ENCODE measurements at places on chromosomes 7 and 10.

DNA sequence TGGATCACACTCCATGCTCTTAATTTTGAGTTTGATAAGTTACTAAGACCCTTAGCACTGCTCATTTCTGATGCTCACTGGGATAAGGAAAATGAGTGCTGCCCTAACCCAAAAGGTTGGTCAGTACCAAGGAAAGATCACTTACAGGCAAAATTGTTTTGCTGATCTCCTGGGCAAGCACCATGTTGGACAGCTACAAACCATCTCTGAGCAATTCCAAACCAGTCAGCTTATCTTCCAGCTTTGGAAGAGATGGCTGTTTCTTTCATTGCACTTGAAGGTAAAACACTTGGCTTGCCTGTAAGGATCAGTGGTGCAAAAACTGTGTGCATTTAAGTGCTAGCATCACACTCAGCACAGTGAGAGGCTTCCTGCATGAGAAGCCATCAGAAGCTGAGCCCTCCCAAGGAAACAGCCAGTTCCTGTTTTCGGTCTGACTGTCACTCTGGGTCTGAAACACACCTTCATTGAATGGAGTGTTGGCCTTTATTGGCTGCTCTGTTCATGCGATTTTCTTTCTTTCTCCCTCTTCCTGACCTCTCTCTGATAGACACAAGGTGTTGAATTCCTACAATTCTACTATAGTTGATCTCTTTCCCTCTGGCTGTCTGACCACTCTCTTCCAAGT is 126.4 kb upstream of the GHITM start:
- no peak for DNase-seq

DNA sequence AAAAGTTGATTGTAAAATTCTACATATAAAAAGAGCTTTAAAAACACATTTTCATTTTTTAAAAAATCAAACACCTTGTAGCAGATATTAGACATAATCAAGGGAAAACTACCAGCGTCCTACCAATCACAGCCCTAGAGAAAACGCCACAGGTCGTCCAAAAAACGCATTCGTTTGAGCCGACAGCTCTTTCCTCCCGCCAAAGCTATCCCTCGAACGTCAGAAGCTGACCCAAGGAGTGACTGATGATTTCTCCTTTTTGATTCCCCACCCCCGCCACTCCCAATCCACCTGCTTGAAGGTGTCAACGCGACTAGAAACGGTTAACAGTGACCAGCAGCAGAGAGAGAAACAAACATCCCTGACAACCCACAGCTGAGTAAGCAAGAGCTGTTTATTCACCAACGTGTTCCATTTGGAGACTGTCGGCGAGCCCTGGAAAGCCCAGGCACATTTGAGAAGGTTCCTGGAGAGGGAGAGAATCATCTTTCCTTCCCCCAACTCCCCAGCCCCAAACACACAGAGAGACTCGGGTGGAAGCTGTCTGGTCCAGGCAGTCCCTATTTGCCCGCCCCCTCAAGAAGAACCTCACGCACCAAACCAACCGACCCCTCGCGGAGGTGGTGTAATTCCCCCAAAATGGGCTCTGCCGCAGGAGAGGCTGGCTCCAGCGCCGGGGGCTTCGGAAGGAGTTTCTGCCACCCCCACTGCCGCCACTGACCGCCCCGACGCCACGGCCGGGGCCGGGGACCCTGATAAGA is 622 bp downstream of the CPEB3 start:
- peak; percentile 48 for DNase-seq

- no peak for DNase-seq
Measured at GRCh38 chr10:78853864-78854263, 214.9 kb upstream of the ZMIZ1 start.

- no peak for DNase-seq
Measured at GRCh38 chr10:59582058-59582457, 127.6 kb downstream of the SLC16A9 start.

DNA sequence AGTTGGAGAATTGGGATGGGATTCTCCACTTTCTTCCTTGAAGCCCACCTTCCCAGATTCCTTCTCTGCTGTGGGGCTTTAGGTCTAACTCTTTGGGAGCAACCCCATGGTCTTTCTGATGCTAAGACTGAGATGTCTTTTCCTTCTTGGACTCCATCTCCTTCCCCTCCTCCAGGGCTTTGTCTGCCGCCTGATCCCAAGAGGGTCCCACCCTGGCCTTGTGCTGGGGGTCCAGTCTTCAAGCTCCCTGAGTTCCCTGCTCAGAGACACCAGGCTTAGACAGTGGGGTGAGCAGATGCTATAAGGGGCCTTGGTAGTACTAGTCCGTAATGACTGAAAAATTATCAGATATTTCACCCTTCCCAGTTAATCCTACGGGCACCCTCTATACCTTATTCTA is 150.5 kb downstream of the PTPN20 start:
- DNase-seq = no peak

DNA sequence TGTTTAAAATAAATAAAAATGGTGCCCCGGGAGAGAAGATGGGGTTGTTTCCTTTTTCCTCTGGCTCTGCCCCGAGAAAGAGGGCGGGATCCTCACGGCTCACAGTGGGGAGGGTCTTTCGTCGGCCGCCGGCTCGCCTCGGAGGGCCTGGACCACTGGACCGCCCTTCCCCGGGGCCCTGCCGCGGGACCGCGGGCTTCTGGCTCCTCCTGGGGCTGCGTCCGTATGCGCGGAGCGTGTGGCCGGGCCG is 3.5 kb upstream of the IGF2BP3 start:
- DNase-seq = no peak

GRCh38 chr10:69375307-69376151 is 41.2 kb downstream of the TACR2 start:
- no peak for DNase-seq

DNA sequence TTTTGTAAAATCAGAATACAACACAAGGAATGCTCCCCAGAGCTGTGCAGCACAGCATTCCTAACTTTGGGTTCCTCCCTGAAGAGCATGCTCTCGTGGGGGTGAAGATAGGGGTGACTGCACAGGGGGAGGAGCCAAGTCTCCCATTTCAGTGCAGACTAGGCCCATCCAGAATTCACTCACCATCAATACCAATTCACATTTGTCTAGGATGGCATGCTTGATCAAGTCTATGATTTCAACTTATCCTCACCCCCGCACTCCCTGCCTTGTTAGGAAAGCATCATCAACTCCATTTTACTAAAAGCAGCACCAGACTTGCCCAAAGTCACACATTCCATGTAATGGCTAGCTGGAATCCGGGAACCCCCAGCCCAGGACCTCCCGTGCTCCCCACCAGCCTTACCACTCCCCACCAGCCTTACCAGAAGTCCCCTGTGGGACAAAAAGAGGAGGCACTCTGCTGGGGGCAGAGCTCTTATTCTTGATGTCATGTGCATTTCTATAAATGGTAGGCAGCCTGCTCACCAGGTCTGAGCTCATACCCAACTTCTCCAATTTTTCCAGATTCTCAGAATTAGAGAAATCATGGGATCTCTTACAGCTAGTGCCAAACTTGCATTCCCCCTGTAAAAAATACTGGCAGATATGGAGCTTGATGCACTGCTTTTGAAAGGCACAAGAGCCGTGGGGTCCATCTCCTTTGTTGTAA is 6.2 kb downstream of the PARP12 start:
- no peak for DNase-seq

DNA sequence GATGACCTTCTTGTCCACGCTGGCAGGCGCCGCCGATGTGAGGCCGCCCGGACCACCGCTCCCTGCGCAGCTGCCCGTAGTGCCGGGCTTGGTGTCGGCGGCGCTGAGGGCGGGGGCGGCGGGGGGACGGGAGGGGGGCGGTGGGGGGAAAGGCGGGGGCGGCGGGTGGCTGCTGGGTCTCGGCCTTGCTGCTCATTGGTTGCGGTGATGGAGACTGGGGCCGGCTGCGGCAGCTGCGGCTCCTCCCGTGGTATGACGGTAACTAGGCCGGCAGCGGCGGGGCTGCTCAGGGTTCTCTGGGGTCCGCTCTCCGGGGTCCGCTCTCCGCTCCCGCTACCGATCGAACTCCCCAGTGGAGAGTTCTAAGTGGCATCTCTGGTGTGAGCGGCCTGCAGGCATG is 1.8 kb upstream of the EFCAB10 start:
- no peak for DNase-seq

DNA sequence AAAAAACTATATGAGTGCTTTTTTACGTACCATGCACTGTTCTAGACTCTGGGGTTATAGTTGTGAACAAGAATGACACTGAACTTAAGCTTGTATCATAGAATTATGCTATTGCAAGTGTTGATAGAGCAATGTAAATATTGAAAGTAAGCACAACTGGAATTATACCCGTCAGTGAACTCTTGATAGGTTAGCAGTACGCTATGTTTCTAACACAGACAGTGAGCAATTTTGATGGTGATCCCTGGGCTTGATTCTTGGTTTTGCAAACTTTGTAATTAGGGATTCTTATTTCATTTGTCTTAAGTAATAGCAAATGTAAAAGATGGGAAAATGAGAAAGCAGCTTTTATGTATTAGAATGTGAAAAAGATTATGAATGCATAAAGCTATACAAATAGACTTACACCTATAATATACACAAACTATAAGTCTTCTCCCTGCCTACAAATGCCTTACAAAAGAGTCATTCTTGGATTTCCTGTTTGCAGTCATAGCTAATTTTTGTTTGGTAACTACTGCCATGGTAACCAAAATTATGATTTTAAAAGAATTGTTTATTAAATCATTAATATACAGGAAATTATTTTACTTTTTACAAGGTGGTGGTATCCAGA is 6.7 kb downstream of the TES start:
- no peak for DNase-seq

- no peak for DNase-seq
Measured at GRCh38 chr7:10315881-10316280, 657.8 kb upstream of the PHF14 start.

DNA sequence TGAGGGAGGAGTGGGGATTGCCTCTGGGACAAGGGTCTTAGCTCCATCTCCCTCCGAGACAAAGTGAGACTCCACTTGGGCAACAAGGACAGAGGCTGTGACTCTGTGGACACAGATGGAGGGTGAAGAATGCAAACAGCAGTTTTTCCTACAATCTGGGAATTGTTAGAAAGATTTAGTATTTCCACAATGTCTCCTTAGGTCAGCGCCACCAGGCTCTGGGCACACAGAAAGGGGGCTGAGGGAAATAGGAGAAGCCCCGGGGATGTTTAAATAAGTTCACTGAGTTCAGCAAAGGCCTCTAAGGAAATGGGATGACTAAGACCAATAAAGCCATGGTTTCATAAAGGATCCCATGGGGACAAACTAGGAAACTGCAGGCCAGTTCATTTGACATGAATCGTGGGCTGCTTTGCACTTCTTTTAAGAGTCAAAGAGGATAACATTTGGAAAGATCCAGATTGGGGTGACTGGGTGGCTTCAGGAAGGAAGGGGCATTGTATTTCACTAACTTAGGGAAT is 219.8 kb upstream of the GLI3 start:
- DNase-seq = no peak

- DNase-seq = no peak
Measured at GRCh38 chr7:42218248-42218647, 18.8 kb downstream of the GLI3 start.

GRCh38 chr10:34116220-34116641 is 698.9 kb downstream of the PARD3 start:
- no peak for DNase-seq
